ENCODE measurements at places on chromosomes 2 and 18.

GRCh38 chr2:54906716-54907115 lies 143.5 kb downstream of the RTN4 start:
- DNase-seq: no peak

DNA sequence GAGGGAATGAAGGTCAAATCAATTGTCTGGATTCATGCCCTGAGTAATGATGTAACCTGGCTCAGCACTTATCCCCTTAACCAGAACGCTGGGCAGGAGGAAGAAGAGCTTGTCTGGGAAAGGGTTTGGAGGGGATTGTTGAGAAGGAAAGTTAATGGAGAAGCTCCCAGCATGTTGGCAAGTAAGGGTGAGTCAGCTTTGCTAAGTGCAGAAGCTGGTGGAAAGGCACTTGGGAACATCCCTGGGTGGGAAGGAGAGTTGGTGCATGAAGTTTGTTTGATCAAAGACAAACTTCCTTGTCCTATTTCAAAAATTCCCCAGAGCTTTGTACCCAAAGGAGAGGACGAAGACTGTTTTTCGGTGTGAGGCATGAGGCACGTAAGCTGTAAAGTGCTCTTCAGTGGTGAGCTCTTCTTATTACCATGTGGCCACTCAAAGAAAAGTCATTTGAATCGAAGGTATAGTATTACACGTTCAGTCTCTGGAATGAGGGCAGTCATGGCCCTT lies 17.6 kb upstream of the DAW1 start:
- DNase-seq: no peak

DNA sequence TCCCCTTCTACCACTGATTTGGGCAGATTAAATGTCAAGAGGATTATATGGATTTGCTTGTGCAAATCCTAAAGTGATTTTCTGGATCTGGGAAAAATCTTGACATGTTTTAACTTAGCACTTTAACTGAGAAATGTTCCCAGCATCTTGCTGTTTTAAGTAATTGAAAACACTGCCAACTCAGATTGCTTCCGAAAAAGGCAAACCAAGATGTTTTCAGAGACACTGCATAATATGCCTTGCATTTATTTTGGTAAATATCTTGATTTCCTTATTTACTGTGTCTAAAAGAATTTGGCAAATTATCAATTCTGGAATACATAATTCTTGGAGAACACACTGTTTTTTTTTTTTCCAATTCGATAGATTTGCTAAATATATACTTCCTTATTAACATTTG lies 385.0 kb upstream of the FAM98A start:
- no peak for DNase-seq

DNA sequence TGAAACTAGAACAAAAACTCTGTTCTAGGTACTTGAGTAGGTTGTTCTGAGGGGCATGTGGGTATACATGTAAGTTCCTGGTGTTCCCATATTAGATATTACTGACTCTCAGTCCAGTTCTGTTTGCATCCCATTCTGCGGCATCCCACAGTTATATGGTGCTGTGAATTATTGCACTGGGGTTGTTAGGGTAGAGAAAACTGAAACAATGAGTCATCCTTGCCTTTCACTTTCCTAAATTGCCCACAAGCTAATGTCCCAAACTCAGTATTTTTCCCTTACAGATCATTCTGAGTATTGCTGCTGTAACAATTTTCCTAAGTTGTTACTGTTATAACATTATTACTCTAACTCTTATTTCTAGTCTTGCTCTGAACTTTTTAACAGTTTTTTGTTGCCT lies 3.0 kb downstream of the WDR75 start:
- peak; percentile 11 for DNase-seq

DNA sequence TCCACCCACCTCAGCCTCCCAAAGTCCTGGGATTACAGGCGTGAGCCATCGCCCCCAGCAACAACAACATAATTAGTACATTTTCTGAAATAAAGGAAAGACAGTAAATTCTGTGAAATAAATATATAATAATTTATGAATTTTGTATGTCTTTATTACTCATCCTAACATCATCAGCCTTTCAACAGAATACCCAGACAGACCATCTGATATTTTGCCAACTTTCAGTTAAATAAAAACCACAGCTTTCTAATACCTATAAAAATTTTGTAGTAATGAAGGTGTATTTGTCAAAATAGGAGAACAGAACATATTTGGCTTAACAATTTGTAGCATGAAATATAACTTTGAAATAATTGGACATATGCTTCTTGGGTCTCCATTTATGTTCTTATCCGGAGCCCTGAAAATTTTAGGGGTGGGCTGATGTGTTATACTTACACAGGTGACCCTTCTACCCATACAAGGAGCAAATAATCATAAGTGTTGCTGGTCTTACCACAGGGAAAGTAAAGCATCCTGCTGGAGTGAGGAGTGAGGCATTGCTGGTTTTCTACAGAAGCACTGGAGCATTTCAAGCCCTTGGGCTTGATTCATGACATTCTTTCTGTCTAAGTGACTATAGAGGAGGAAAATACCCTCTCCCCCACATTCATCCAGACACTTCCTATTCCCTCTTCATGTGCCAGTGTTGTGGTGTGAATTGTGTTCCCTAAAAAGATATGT lies 99.3 kb downstream of the SPOPL start:
- peak; percentile 3 for DNase-seq

GRCh38 chr2:100218552-100218951 lies 76.2 kb upstream of the AFF3 start:
- no peak for DNase-seq

GRCh38 chr2:128396946-128397345 lies 78.3 kb upstream of the HS6ST1 start:
- no peak for DNase-seq

- DNase-seq: peak; percentile 10
Observed at GRCh38 chr2:142033393-142033792, 97.4 kb downstream of the LRP1B start.

GRCh38 chr2:229350117-229350805 lies 79.2 kb upstream of the PID1 start:
- DNase-seq: no peak

GRCh38 chr2:20065885-20066602 lies 14.6 kb upstream of the LAPTM4A start:
- peak; percentile 74 for DNase-seq

GRCh38 chr18:77208964-77209363 lies 40.7 kb upstream of the GALR1 start:
- peak; percentile 74 for DNase-seq

GRCh38 chr2:119771331-119771730 lies 11.6 kb downstream of the PTPN4 start:
- no peak for DNase-seq

GRCh38 chr2:105327690-105328089 lies 1.8 kb downstream of the TGFBRAP1 start:
- DNase-seq: no peak

DNA sequence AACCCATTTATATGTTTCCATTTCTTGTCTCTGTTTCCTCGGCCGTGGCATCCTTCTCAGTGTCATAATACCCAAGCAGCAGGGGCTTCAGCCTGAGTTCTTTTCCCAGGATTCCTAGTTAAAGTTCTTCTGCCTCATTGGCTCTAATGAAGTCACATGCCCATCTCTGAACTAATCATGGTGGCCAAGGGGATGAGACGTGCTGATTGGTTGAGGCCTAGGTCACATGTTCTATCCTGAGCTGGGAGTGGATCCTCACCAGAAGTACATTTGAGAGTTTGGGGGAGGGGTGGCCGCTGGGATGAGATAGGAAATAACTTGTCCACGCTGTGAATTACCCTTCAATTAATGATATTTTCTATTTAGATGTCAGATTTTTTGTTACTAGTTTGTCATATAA lies 3.8 kb upstream of the UGT1A5 start:
- no peak for DNase-seq

DNA sequence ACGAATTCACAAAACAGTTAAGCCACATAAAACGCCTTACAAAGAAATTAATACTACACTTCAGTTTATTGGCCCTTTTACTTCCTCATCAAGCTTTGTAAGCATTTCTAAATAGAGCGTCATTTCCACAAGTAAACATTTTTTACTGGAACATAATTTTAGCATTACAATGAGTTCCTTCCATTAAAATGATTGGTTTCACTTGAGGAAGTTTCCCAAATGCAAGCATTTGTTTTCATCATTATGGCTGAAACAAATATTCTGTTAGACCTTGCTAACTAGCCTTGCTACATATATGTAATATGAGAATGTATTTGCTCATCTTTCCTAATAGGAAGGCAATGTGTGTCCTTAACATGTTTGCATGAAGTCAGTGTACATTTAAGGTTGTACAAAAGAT lies 579.1 kb downstream of the IRS1 start:
- no peak for DNase-seq

GRCh38 chr18:46387441-46388131 lies 269.4 kb downstream of the LOXHD1 start:
- no peak for DNase-seq

- no peak for DNase-seq
Observed at GRCh38 chr2:15584767-15585469, 6.8 kb upstream of the DDX1 start.

DNA sequence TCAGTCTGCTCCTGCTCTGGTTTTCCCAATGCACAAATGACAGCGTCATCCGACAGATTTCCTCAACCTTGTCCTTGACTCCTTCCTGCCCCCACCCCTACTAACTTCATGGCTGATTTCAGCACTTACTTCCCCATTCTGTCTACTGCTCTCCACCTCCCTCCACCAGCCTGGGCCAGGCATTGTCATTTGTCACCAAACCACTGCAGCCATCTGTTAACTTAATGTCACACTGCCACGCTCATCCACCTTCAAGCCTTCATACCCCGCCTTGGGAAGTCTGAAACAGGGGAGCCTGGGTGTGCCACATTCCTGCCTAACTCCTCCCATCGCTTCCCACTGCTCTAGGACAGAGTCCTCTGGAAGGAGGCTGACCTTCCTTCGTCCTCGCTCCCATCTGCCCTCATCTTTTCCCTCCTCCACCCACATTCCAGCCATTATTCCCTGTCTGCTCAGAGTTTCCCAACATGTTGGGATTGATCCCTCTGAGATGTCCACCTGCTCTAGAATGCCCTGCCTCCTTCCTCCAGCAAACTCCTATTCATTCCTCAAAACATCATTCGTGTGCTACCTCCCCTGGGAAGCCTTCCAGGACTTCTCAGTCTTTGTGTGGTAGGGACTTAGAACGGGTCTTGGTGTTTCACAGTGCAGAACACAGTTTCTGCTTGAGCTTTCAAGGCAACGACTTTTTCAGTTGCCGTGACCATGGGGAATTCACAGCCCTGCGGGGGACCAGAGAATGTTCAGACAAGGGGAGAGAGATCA lies 42.2 kb upstream of the SMAD7 start:
- no peak for DNase-seq

DNA sequence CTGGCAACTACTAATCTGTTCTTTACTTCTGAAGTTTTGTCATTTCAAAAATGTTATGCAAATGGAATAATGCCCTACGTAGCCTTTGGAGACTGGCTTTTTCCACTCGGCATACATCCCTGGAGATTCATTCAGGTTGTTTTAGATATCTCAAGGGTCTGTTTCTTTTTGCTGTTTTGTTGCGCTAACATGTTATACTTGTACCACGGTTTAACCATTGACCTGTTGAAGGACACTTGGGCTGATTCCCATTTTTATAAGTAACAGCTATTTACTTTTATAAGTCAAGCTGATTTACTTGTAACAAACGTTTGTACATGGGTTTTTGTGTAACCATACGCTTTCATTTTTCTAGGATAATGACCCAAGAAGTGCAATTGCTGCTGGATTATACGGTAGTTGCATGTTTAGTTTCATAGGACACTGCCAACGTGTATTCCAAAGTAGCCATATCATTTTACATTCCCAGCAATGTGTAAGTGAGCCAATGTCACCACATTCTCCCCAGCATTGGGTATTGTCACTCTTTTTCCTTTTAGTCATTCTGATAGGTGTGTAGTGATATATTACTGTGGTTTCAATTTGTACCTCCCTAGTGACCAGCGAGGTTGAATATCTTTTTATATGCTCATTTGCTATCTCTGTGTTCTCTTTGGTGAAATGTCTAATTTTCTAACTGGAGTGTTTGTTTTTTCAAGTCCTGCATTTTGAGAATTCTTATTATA lies 36.5 kb upstream of the STAT4 start:
- DNase-seq: no peak

- DNase-seq: no peak
Observed at GRCh38 chr2:122003196-122003940, 247.9 kb downstream of the TSN start.

DNA sequence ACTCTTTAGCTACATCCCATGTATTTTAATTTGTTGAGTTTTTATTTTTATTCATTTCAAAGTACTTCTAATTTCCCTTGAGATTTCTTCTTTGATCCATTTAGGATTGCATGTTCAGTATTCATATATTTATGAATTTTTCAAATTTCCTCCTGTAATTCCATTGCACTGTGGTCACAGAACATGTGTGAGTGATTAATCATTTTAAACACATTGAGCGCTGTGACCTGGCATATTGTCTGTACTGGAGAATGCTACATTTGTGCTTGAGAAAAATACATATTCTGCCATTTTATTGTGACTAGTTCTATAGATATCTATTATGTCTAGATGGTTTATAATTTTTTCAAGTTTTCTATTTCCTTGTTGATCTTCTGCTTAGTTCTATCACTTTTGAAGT lies 353.7 kb downstream of the RAD51AP2 start:
- DNase-seq: no peak

GRCh38 chr2:109563980-109564550 lies 49.7 kb downstream of the SEPTIN10 start:
- no peak for DNase-seq

DNA sequence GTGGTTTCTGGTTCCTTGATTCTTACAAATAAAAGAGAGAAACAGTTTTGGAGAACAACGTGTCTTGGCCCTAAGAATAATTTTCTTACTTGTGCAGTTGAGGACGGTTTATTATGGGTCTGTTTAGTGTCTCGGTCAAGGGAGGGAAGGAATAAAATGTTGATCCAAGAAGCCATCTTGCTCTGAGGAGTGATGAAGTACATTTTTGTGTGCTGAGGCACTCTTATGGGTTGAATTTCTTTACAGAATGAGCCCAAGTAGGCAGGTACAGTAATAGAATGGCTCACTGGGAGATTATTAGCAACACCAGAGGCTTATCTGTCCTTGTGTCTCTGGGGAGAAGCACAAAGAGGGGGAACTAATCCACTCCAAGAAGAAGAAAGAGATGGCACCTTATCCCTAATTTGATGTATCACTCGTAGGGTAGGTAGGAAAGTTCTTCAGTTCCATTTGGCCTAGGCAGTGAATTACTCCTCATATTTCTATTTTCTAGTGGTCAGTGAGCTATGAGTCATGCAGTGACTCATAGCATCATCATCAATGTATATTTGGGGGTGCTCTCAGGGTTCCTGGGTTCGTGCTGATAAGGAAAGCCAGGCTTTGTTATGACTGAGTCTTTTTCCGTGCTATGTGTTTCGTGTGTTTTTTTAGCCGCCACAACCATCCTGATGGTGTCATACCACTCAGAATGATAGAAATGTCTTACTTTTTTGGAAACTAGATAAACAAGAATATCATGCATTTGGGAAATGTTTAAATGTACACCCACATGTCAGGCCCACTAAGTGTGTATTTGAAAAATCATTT lies 250.1 kb upstream of the CTAGE1 start:
- DNase-seq: peak; percentile 88

- DNase-seq: no peak
Observed at GRCh38 chr2:183937220-183937619, 661.1 kb upstream of the ZNF804A start.

GRCh38 chr2:67919490-67919889 lies 143.3 kb downstream of the C1D start:
- DNase-seq: no peak

All from fibroblast of pulmonary artery (primary cell).